ENCODE measurements at places on chromosomes 4 and X. TPM values are rescaled to one million over a fixed set of nuclear protein-coding genes. Genes with fewer than 3 reads are reported as not detected.

Gene CSN1S1
- not detected for total RNA-seq

- H3K36me3 ChIP-seq = no peaks in the 10 kb centered on the region
- no peak for DNase-seq
- no peak overlapping the region for H3K27ac ChIP-seq
- H3K27me3 ChIP-seq = no peaks in the 10 kb centered on the region
These were observed 80.6 kb downstream of the VCX2 start for GRCh38 chrX:8090482-8090881.

Gene MMRN1
- total RNA-seq = 2.0 TPM

Gene TBC1D9
- total RNA-seq = 0.30 TPM

DNA sequence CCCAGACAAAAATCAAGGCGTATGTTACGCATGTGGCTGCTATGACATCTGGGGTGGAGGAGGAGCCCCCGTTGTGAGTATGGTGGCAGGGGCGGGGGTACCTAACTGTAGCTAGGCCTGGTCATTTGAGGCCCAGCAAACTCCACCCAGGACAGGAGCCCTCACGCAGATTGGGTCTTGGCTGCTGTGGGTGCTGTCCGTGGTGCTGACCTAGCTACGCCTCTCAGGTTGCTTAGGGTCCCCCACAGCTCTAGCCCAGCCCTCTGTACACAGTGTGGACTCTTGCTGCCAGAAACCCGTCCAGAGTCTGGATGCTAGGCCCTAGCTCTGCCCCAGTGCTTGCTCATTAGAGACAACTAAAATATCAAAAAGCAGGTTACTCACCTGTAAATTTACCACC, 146.7 kb upstream of the PSAPL1 start:
- H3K36me3 ChIP-seq = no peaks in the 10 kb centered on the region
- H3K4me3 ChIP-seq = no peak overlapping the region
- no peaks in the 10 kb centered on the region for H3K4me1 ChIP-seq
- DNase-seq = no peak
- H3K27me3 ChIP-seq = no peaks in the 10 kb centered on the region
- H3K27ac ChIP-seq = no peak overlapping the region

DNA sequence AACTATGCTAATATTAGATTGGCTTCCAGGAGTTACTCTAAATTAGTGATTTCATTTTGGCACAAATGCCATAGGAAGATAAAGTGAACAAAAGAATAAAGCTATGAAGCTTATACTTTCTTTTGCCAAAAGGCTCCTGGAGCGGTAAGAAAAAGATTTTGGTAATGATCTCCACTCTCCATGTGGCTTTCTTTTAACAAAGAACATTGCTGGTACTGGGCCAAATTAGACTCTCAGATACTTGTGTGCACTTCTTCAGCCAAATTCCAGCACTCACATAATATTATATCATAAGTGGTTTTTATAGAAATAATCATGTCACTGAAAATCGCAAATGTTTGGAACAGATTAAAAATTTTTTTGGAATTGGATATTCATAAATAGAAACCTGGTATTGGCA, 142.4 kb upstream of the FGF13 start:
- H3K27me3 ChIP-seq = no peaks in the 10 kb centered on the region
- no peaks in the 10 kb centered on the region for H3K36me3 ChIP-seq
- no peak overlapping the region for H3K27ac ChIP-seq
- no peak for DNase-seq

Gene PTPN13
- 4.6 TPM for total RNA-seq

DNA sequence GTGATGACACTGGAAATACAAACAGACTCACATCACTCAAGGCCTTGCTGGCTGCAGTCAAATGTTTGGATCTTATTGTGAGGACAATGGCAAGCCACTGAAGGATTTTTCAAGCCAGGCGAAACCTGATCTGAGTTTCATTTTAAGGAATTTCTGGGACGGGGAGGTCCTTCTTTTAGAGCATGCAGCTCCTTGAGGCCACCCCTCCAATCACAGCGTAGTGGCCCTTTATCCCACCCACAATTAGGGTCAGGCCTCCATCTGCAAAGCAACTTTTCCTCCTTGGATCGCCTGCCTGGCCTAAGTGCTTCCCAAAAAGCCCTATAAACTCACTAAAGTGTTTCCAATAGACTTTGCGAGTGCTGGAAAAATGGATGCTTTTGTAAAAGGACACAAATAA, 115.5 kb downstream of the EFHC2 start:
- peaks cover 2% of the 10 kb centered on the region for H3K27me3 ChIP-seq
- no peaks in the 10 kb centered on the region for H3K36me3 ChIP-seq
- DNase-seq = no peak

GRCh38 chr4:23114538-23114937, 421.8 kb downstream of the GBA3 start:
- no peaks in the 10 kb centered on the region for H3K27me3 ChIP-seq
- no peak overlapping the region for H3K4me3 ChIP-seq
- H3K36me3 ChIP-seq = no peaks in the 10 kb centered on the region
- no peak overlapping the region for H3K27ac ChIP-seq

Gene HSFX4
- total RNA-seq = not detected

DNA sequence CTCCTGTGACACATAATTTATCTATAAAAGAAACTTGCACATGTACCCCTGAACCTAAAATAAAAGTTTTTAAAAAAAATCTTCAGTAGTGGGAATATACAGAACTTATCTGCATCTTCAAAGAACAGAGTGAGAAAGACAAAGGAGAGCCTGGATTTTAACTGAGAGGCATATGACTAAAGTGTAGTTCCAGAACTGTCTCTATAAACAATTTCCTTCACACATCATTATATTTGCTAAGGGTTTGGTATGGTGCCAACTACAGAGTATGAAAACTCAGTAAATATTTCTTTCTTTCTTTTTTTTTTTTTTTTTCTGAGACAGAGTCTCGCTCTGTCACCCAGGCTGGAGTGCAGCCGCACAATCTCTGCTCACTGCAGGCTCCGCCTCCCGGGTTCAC, 49.9 kb upstream of the NFKB1 start:
- H3K4me3 ChIP-seq = no peak overlapping the region
- H3K27ac ChIP-seq = no peak overlapping the region
- no peaks in the 10 kb centered on the region for H3K27me3 ChIP-seq
- DNase-seq = no peak
- no peaks in the 10 kb centered on the region for H3K4me1 ChIP-seq
- H3K36me3 ChIP-seq = no peaks in the 10 kb centered on the region

Gene PRAF2
- 20.4 TPM for total RNA-seq

Gene ASB5
- total RNA-seq = not detected

GRCh38 chr4:95546221-95546620, 2.6 kb downstream of the UNC5C start:
- H3K36me3 ChIP-seq = no peaks in the 10 kb centered on the region
- peaks cover 16% of the 10 kb centered on the region for H3K4me1 ChIP-seq
- H3K27ac ChIP-seq = no peak overlapping the region
- DNase-seq = no peak
- no peak overlapping the region for H3K4me3 ChIP-seq

DNA sequence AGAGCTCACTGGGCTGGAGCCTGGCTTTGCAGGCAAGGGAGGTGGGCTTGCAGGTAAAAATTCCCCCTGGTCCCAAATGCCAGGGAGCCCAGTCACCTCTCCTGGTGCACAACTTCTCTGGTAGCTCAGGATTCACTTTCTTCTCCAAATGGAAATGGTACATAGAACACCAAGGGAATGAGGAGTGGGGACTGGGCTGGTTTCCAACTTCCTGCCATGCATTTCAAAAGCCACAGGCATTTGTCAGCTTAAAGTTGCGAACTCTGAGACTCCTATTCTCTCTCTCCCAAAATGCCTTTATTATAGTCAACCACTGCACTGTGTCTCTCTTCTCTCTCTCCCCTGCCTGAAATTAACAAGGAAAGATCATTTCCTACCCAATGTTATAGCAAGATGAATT, 177.3 kb downstream of the GRIA3 start:
- H3K4me3 ChIP-seq = no peak overlapping the region
- no peak for DNase-seq
- no peak overlapping the region for H3K27ac ChIP-seq
- H3K4me1 ChIP-seq = no peaks in the 10 kb centered on the region

Gene YY2
- total RNA-seq = 0.67 TPM

Gene LIMCH1
- total RNA-seq = 0.07 TPM

Gene CAPN6
- total RNA-seq = not detected
